ENCODE measurements at places on chromosomes 13 and 19.

GRCh38 chr19:50553134-50553703, 15.0 kb downstream of the LRRC4B start:
- H3K27me3 ChIP-seq = peaks cover 82% of the 10 kb centered on the region
- no peak for DNase-seq
- H3K36me3 ChIP-seq = no peaks in the 10 kb centered on the region
- H3K4me1 ChIP-seq = peaks cover 11% of the 10 kb centered on the region

DNA sequence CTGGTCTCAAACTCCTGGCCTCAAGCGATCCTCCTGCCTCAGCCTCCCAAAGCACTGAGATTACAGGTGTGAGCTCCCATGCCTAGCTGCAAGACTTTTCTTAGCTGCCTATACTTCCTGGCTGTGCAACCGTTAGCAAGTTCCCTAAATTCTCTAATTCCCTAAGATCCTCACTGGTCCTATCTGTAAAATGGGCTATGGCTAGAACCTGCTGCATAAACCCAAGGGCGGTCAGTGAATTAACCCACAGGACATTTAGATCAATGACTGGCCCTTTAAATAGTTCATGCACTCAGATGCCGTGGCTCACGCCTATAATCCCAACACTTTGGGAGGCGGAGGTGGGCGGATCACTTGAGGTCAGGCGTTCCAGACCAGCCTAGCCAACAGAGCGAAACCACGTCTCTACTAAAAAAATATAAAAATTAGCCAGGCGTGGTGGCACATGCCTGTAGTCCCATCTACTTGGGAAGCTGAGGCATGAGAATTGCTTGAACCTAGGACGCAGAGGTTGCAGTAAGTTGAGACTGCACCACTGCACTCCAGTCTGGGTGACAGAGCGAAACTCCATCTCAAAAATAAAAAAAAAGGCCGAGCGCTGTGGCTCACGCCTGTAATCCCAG, 4.1 kb upstream of the C19orf53 start:
- no peaks in the 10 kb centered on the region for H3K27me3 ChIP-seq
- no peak overlapping the region for H3K4me3 ChIP-seq
- peaks cover 11% of the 10 kb centered on the region for H3K4me1 ChIP-seq
- H3K27ac ChIP-seq = no peak overlapping the region

- no peaks in the 10 kb centered on the region for H3K4me1 ChIP-seq
- DNase-seq = peak; percentile 34
- H3K27ac ChIP-seq = peak overlapping the region; percentile 11
Measured at GRCh38 chr13:19601749-19602725, 31.4 kb upstream of the MPHOSPH8 start.

GRCh38 chr19:2120821-2121220, 24.1 kb downstream of the IZUMO4 start:
- H3K4me1 ChIP-seq = no peaks in the 10 kb centered on the region
- DNase-seq = no peak
- no peak overlapping the region for H3K4me3 ChIP-seq
- H3K36me3 ChIP-seq = no peaks in the 10 kb centered on the region
- no peak overlapping the region for H3K27ac ChIP-seq

- H3K27me3 ChIP-seq = no peaks in the 10 kb centered on the region
- no peak overlapping the region for H3K4me3 ChIP-seq
- no peak for DNase-seq
Measured at GRCh38 chr13:46801858-46802257, 4.9 kb upstream of the ESD start.

Measured in transverse colon (tissue), 4 donors.